Ammon's horn (tissue), 1 donor: ENCODE measurements at places on chromosomes 3 and 15.

- no peak for DNase-seq
These were observed 67.6 kb upstream of the NTRK3 start for GRCh38 chr15:88323976-88324740.

DNA sequence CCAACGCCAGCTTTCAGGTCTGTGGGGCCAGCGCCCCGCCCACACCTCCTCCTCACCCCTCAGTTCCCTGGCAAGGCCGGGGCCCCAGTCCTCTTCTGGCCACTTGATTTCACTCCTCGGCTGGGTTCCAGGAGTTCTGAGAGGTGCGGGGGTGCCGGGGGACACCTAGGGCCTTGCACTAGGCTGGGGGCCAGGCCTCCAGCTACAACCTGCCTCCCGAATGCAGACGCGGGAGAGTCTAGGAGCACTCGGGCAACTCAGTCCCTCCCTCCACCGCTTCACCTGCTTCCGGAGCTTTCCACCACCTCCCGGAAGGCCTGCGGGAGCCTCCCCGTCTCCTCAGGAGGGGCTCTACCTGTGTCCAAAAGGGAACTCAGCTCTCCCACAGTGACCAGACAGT, 35.6 kb downstream of the TNK2 start:
- no peak for DNase-seq

DNA sequence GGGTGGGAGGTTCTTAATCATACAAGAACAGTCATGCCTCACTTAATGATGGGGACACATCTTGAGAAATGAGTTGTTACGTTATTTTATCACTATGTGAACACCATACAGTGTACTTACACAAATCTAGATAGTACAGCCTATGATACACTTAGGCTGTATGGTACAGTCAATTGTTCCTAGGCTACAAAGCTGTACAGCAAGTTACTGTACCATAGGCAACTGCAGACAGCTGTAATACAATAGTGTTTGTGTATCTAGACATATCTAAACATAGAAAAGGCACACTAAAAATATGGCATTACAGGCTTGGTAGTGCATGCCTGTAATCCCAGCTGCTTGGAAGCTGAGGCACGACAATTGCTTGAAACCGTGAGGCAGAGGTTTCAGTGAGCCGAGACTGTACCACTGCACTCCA, 55.7 kb upstream of the PLXND1 start:
- no peak for DNase-seq

GRCh38 chr3:13539292-13539638, 9.7 kb upstream of the FBLN2 start:
- no peak for DNase-seq
